ENCODE measurements at places on chromosomes 1 and 21.

DNA sequence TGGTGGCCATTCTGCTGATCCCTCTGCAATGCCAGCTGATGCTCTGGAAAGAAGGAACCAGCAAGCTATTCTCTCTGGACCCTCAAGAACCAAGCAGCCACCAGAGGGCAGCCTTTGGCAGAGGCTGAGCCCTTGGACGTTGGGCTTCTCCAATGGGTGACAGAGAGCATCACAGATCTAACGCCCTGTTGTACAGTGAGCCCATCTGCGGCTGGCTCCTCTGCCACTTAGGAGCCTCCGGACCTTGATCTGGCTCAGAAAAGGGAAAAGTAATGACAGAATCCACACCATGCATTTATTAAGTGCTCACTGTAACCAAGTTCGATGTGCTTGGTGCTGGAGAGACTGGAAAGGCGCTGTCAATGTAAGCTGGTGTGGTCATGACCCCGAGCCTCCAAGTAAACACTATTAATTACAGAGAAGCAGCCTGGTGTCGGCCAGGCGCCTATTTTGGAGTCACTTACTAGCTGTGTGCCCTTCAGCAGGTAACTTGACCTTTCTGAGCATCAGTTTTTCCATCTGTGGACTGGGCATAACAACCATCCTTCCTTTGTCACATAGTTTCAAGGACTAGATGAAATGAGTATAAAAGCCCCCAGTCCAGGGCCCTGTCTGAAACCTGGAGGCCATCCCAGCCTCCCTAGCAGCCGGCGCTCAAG, 34.9 kb downstream of the ECE1 start:
- DNase-seq = peak; percentile 80

- no peak for DNase-seq
Observed at GRCh38 chr1:9420835-9421532, 118.3 kb upstream of the SLC25A33 start.

GRCh38 chr1:67468066-67468718, 38.0 kb upstream of the SERBP1 start:
- no peak for DNase-seq

- DNase-seq = no peak
Observed at GRCh38 chr1:170694172-170694926, 30.4 kb downstream of the PRRX1 start.

GRCh38 chr1:1298861-1299685, 8.7 kb downstream of the ACAP3 start:
- peak; percentile 51 for DNase-seq

DNA sequence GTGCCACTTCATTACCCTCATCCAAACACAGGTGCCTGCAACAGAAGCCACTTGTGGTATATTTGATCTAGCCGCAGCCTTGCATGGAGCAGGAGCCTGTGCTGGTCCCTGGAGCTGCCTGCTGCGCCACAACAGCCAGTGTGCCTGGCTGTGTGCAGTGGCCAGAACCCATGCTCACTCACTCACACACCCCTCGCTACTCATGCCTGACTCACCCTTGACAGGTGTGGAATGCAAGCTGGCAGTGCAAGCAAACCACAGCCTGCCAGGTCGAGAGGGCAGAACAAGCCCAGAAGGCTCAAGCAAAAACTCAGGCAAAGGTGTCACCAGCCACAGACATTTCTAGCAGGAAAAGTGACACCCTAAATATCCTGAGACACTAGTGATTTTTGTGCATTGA, 1510.9 kb downstream of the KCNT2 start:
- no peak for DNase-seq

GRCh38 chr21:39542736-39543135, 70.0 kb upstream of the B3GALT5 start:
- no peak for DNase-seq

GRCh38 chr1:89594096-89594740, 38.7 kb upstream of the LRRC8C start:
- DNase-seq = no peak
